Glutamatergic neuron (in vitro differentiated cells): ENCODE measurements at places on chromosomes 2 and 18. TPM values are rescaled to one million over a fixed set of nuclear protein-coding genes. Genes with fewer than 3 reads are reported as not detected.

- DNase-seq, result no peak
- no peak overlapping the region for H3K4me3 ChIP-seq
- H3K27me3 ChIP-seq, result no peaks in the 10 kb centered on the region
- H3K36me3 ChIP-seq, result no peaks in the 10 kb centered on the region
- no peak overlapping the region for H3K27ac ChIP-seq
- H3K4me1 ChIP-seq, result no peaks in the 10 kb centered on the region
Measured at GRCh38 chr2:218806346-218806978, 24.5 kb downstream of the CYP27A1 start.

- H3K4me3 ChIP-seq, result no peak overlapping the region
- H3K36me3 ChIP-seq, result no peaks in the 10 kb centered on the region
- H3K27me3 ChIP-seq, result peaks cover 7% of the 10 kb centered on the region
- peaks cover 13% of the 10 kb centered on the region for H3K4me1 ChIP-seq
Measured at GRCh38 chr2:28412625-28413151, 20.0 kb downstream of the FOSL2 start.

DNA sequence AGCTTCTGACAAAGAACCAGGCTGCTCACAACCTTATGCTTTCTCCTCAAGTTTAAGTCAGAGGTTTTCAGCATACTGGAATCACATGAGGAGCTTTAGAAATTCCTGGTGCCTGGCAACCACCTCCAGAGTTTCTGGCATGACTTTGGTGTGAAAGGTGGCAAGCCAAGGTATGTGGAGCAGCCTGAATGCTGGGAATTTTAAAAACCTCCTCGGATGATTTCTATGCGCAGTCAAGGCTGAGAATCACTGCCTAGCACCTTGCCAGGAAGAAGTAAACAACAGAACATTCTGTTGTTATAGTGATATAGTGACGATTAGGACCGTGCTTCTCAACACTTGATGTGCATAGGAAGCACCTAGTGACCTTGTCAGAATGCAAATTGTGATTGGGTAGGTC, 11.7 kb downstream of the CCBE1 start:
- no peaks in the 10 kb centered on the region for H3K27me3 ChIP-seq
- no peak overlapping the region for H3K27ac ChIP-seq
- no peaks in the 10 kb centered on the region for H3K4me1 ChIP-seq
- no peaks in the 10 kb centered on the region for H3K36me3 ChIP-seq

DNA sequence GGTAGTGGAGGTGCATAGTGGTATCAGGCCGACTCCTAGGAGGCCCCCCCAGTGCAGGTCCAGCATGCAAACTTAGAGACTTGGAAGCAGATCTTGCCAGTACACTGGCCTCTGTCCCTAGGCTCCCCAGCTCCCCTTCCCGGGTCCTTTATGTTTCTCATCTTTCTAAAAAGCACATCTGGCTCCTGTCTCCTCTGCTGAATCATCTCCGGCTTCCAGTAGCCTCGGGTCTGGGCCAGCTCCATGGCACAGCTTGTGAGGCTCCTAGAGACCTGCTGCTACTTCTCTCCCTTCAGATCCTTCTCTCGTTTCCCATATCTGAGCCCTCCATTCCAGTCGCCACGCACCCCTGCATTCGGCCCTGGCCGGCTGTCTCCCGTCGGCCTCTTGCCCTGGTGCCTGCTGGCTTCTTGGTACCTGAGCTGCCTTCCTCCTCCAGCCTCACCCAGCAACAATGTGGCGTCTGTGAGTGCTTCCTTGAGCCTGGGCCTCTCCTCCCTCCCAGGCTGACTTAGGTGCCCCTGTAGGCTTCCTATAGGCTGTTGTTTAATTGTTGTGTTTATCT, 6.6 kb downstream of the TRAF3IP1 start:
- H3K36me3 ChIP-seq, result peaks cover 7% of the 10 kb centered on the region
- H3K4me3 ChIP-seq, result no peak overlapping the region
- no peak for DNase-seq
- no peaks in the 10 kb centered on the region for H3K4me1 ChIP-seq

GRCh38 chr2:60354713-60355112, 198.7 kb downstream of the BCL11A start:
- H3K27ac ChIP-seq, result no peak overlapping the region
- H3K4me3 ChIP-seq, result no peak overlapping the region
- H3K36me3 ChIP-seq, result no peaks in the 10 kb centered on the region
- DNase-seq, result no peak
- peaks cover 2% of the 10 kb centered on the region for H3K4me1 ChIP-seq
- H3K27me3 ChIP-seq, result no peaks in the 10 kb centered on the region

- no peaks in the 10 kb centered on the region for H3K36me3 ChIP-seq
- H3K4me1 ChIP-seq, result no peaks in the 10 kb centered on the region
- no peak overlapping the region for H3K27ac ChIP-seq
- H3K27me3 ChIP-seq, result no peaks in the 10 kb centered on the region
- no peak for DNase-seq
Measured at GRCh38 chr18:45488645-45489044, 126.6 kb upstream of the SLC14A2 start.

DNA sequence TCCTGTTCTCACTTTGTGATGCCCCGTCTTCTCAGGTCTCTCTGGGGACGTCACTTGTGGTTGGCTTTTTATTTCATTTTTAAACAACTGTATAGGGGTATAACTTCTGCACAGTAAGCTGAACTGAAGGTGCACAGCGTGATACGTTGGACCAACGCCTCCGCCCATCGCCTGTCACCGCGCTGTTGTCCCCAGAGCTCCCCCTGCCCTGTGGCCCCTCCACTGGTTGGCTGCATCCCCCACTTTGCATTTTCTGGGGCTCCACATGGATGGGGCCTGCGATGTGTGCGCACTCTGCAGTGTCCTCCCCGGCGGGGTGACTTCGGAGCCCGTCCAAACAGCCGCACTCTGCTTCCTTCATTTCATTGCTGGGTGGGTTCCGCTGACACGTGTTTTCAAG, 14.3 kb downstream of the GPR35 start:
- no peak overlapping the region for H3K4me3 ChIP-seq
- peaks cover 8% of the 10 kb centered on the region for H3K27me3 ChIP-seq
- no peak overlapping the region for H3K27ac ChIP-seq
- no peaks in the 10 kb centered on the region for H3K4me1 ChIP-seq

DNA sequence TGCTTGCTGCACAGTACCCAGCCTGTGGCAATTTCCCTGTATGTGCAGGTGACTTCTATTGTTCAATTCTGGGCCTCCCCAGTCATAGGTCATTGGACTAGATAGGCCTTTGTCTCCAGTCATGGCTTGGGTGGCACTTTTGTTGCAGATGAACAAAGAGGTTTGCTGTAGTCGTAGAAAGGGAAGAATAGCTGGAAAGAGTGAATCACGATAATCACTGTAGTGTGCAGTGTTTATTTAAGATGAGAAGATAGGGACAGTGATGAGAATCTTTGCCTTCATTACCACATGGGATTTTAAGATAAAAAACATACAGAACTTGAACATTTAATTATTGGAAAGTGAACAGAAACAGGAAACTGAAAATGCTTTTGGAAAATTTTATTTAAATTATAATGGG, 156.1 kb upstream of the CYRIA start:
- H3K27ac ChIP-seq, result no peak overlapping the region
- H3K4me3 ChIP-seq, result no peak overlapping the region
- no peaks in the 10 kb centered on the region for H3K36me3 ChIP-seq
- peaks cover 2% of the 10 kb centered on the region for H3K27me3 ChIP-seq
- no peaks in the 10 kb centered on the region for H3K4me1 ChIP-seq

GRCh38 chr2:9753276-9753600, 90.0 kb upstream of the TAF1B start:
- no peak overlapping the region for H3K4me3 ChIP-seq
- peaks cover 11% of the 10 kb centered on the region for H3K4me1 ChIP-seq
- peak overlapping the region; percentile 68 for H3K27ac ChIP-seq
- peaks cover 5% of the 10 kb centered on the region for H3K27me3 ChIP-seq
- DNase-seq, result no peak
- no peaks in the 10 kb centered on the region for H3K36me3 ChIP-seq

DNA sequence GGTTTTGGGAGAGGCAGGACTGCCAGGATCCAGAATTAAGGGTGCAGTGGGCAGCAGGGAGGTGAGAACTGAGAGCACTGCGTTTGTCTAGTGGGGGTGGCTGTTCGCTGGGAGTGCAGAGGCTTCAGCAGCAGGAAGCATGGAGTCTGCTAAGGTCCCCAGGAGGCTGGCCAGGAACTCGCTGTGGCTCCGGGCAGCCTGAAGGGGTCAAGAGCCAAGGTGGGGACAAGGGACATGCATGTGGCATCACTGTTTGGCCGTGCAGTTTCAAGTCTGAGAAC, 43.2 kb upstream of the SEMA4C start:
- no peak overlapping the region for H3K4me3 ChIP-seq
- peaks cover 6% of the 10 kb centered on the region for H3K4me1 ChIP-seq
- peaks cover 14% of the 10 kb centered on the region for H3K36me3 ChIP-seq
- peaks cover 11% of the 10 kb centered on the region for H3K27me3 ChIP-seq
- DNase-seq, result no peak
- no peak overlapping the region for H3K27ac ChIP-seq

- H3K27me3 ChIP-seq, result peaks cover 2% of the 10 kb centered on the region
- no peak overlapping the region for H3K27ac ChIP-seq
- no peaks in the 10 kb centered on the region for H3K36me3 ChIP-seq
- H3K4me3 ChIP-seq, result no peak overlapping the region
Measured at GRCh38 chr2:38835990-38836389, 39.7 kb downstream of the DHX57 start.

DNA sequence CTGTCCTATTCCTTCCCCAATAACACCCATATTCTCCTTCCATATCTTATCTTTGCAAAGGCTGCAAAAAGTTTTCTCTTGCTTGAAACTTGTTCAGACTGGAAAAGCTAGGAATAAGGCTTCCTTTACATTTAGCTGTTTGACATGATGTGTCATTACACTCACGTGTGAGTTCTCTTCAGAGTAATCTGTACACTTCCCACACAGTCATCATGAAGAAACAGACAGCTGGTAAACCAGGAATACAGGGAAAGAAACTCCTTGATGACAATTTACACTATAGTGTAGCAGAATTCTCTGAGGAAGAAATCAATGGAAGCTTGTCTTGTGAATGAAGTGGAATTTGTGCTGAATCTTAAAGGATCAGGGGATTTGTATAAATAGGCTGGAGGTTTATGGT, 628.6 kb upstream of the CDH2 start:
- H3K27ac ChIP-seq, result no peak overlapping the region
- H3K4me1 ChIP-seq, result no peaks in the 10 kb centered on the region

- no peak overlapping the region for H3K27ac ChIP-seq
- no peak for DNase-seq
- H3K36me3 ChIP-seq, result no peaks in the 10 kb centered on the region
- no peaks in the 10 kb centered on the region for H3K27me3 ChIP-seq
- peaks cover 20% of the 10 kb centered on the region for H3K4me1 ChIP-seq
- H3K4me3 ChIP-seq, result no peak overlapping the region
Measured at GRCh38 chr18:71441156-71441555, 1103.0 kb downstream of the CBLN2 start.

GRCh38 chr2:40741532-40741931, 289.6 kb upstream of the SLC8A1 start:
- no peak overlapping the region for H3K27ac ChIP-seq
- H3K36me3 ChIP-seq, result peaks cover 3% of the 10 kb centered on the region
- no peak for DNase-seq
- H3K4me3 ChIP-seq, result no peak overlapping the region

DNA sequence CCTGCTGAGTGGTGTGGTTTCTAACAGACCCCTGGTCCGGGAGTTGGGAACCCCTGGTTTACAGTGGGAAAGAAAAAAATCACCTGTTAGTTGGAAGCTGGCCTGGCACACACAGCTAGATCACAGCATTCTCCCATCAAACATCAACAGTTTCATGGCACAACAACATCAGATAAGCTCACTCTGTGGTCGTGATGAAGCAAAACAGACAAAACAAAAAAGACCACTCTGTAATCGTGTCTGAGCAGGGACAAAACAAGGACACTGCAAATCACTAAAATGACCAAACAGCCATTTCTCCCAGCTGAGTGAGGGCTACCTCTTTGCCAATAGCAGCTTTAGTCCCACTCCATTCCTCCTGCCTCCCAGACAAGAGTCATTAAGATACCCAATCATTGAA, 9.0 kb upstream of the IMPACT start:
- H3K36me3 ChIP-seq, result no peaks in the 10 kb centered on the region
- no peak for DNase-seq

DNA sequence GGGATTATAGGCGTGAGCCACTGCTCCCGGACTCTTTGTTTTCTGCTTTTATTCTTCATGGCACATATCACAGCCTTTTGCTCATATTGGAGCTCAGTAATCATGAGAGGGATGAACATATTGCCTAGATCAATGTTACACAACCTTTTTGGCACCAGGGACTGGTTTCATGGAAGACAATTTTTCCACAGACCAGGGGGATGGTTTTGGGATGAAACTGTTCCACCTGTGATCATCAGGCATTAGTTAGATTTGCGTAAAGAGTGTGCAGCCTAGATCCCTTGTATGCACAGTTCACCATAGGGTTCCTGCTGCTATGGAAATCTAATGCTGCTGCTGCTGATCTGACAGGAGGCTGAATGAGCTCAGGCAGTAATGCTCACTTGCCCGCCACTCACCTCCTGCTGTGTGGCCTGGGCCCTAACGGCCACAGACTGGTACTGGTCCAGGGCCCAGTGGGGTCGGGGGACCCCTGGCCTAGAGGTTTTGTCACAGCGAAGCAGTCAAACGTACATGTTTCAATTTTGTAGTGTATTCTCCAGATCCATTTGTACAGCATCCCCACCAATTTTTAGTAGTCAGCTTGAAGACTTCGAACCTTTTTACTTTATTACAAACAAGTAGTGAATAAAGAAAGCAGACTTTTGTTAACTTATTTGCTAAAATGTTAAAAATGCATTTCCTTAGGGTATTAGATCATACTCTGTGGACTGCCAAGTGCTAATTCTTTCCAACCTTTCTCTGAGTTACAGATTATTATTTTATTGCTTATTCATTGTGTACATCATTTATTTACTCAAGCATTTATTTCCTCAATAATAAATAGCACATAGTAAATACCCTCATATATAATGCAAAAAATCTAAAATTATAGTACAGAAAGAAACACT, 6.2 kb downstream of the DAW1 start:
- DNase-seq, result no peak
- H3K4me3 ChIP-seq, result no peak overlapping the region
- peaks cover under 1% of the 10 kb centered on the region for H3K27me3 ChIP-seq
- peaks cover 5% of the 10 kb centered on the region for H3K4me1 ChIP-seq

DNA sequence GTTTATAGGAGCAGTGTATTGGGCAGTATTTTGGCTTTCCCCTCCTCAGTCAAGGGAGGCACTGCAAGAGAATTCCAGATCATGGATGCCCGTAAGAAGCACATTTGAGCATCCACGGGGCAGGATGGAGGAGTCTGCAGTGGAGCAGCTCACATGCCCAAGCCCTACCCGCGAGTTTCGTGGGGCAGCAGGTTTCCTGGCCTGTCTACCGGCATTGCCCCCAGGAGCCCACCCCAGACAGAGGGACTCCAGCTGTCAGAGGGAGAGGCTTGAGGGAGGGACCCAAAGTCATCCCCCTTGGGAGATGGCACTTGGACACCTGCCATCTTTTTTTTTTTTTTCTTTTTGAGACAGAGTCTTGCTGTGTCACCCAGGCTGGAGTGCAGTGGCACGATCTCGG, 31.3 kb downstream of the TMEM177 start:
- H3K4me1 ChIP-seq, result peaks cover 31% of the 10 kb centered on the region
- DNase-seq, result no peak
- H3K4me3 ChIP-seq, result no peak overlapping the region
- H3K36me3 ChIP-seq, result peaks cover 5% of the 10 kb centered on the region
- H3K27ac ChIP-seq, result no peak overlapping the region

The TANC1 gene
- 14.9 TPM for total RNA-seq

The C2orf15 gene
- total RNA-seq, result 0.34 TPM

The SERPINB3 gene
- total RNA-seq, result not detected
